ENCODE measurements at places on chromosomes 1 and 21. TPM values are rescaled to one million over a fixed set of nuclear protein-coding genes. Genes with fewer than 3 reads are reported as not detected.

The RAB25 gene
- not detected for total RNA-seq

The EFNA3 gene
- total RNA-seq, result 3.6 TPM

The PADI4 gene
- total RNA-seq, result 0.09 TPM

The SUSD4 gene
- not detected for total RNA-seq

DNA sequence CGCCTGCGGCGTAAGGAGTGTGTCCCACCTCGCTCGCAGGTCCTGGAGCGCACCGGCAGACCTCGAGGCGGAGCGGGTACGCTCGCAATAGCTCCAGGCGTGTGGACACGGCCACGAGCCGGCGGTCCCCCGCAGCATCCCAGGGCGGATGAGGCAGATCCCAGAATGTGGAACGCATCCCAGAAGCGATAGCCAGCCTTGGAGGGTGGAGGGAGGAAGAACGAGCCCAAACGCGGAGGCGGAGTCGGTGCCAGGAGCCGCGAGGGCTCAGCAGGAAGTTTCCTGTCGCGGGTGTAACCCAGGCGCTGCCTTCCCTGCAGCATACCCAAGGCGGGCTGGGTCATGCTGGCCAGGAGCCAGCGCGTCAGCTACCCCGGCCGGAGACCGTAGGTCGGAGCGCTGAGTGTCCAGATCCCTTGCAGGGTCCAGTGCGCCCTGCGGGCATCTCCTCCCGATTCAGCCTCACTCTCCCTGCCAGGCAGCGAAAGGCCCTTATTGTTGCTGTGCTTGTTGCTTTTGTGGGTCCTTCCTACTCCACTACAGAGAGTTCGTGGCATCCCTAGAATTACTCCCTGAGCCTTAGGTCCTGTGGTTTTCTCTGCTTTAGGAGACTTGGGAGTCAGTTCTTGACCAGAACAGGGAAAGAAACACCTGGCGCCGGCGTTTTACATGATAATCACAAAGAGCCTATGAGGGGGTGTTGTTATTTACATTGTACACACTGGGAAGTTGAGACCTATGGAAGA, 27.7 kb downstream of the STYXL2 start:
- peak overlapping the region; percentile 86 for H3K4me3 ChIP-seq
- peak; percentile 78 for DNase-seq
- no peaks in the 10 kb centered on the region for H3K36me3 ChIP-seq
- peaks cover 6% of the 10 kb centered on the region for H3K4me1 ChIP-seq

DNA sequence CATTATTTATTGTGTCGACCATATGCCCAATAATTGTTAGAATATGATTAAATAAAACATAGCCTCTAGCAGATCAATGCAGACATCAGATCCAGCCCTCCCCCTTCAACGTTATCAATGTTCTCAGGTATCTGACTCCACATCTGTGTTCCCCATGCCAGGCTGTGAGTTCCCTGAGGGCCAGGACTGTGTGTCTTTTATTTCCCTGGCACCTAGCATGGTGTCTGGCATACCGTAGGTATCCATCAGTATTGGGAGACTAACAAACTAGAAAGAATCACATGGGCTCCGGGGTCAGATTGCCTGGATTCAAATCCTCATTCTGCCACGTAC, 48.3 kb downstream of the SDC3 start:
- DNase-seq, result no peak
- no peak overlapping the region for H3K4me3 ChIP-seq
- peaks cover 2% of the 10 kb centered on the region for H3K4me1 ChIP-seq
- H3K27me3 ChIP-seq, result peaks cover 21% of the 10 kb centered on the region

DNA sequence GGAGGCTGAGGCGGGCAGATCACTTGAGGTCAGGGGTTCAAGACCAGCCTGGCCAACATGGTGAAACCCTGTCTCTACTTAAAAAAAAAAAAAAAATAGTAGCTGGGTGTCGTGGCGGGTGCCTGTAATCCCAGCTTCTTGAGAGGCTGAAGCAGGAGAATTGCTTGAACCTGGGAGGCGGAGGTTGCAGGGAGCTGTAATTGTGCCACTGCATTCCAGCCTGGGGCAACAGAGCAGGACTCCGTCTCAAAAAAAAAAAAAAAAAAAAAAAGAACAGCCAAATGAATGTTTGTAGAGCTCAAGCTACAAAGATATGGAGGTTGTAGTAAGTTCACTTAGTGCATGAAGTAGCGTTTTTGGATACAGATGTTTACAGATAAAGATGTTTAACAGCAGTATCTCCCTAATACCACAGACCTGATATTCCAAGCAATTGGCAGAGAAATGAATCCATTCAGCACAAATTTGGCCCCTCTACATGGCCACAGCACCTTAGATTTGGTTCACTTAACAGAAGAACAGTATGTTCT, 49.5 kb upstream of the IPO9 start:
- DNase-seq, result no peak
- H3K36me3 ChIP-seq, result no peaks in the 10 kb centered on the region
- H3K27me3 ChIP-seq, result peaks cover 17% of the 10 kb centered on the region
- no peak overlapping the region for H3K27ac ChIP-seq
- H3K4me1 ChIP-seq, result no peaks in the 10 kb centered on the region
- no peak overlapping the region for H3K4me3 ChIP-seq

DNA sequence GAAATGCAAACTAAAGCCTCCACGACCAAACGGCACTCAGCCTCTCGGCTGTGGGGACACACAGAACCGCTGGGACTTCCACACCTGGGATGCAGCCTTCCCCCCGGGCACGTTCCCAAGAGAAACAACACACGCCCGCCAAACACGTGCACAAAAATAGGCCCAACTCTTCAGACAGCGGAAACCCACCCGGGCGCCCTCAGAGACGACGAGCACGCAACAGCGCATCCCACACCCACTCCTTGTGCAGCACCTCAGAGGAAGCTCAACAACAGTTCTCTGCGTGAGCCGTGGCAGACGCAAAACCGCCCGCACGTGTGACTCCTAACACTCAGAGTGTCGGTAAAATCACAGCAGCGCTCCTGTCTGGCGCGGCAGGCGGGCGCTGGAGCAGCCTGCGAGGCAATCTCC, 5.3 kb downstream of the C1orf159 start:
- H3K36me3 ChIP-seq, result peaks cover 30% of the 10 kb centered on the region
- peaks cover 13% of the 10 kb centered on the region for H3K4me1 ChIP-seq
- no peak overlapping the region for H3K4me3 ChIP-seq
- DNase-seq, result no peak

GRCh38 chr1:181119093-181119989, 30.8 kb downstream of the IER5 start:
- no peak for DNase-seq
- H3K27ac ChIP-seq, result no peak overlapping the region
- H3K36me3 ChIP-seq, result no peaks in the 10 kb centered on the region

DNA sequence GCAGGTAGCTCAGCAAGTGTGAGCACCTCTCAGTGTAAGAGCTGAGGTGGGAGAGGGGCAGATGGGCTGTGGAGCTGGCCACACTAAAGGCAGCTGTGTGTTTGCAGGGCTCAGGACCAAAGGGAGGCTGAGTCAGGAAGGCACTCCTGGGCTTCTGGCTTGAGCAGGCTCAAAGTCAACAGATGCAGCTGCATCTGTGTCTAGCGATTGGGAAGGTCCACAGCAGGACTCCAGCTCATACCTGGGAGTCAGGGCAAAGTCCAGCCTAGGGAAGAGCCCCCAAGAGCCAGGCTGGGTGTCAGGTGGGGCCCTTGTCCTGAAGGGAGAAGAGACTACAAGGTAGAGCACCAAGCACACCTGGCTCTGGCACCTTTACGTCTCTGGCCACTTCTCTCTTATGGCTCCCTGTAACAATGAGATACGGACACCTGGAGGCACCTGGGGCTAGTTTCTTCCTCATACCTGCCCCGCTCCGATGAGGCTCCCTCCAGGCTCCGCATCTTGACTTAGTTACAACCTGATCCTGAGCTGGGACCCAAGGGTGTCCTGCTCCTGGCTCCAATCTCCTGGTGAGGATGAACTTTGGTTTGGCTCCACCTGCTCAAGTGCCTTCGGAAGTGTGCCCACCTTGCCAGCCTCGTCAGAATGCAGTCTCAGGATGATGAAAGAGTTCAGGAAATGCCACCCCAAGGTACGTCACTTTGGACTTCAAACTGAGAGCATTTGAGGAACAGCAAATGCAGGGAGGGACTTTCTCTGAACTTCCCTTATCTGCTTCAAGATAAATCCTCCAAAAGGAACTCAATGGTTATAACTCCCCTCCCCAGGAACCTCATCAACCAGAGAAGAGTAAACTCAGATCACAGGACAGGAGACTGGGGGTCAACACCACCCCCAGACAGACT, 21.5 kb upstream of the SLC2A1 start:
- H3K27me3 ChIP-seq, result peaks cover 7% of the 10 kb centered on the region
- no peak overlapping the region for H3K4me3 ChIP-seq
- H3K27ac ChIP-seq, result no peak overlapping the region
- no peaks in the 10 kb centered on the region for H3K4me1 ChIP-seq
- DNase-seq, result no peak

All from activated CD4-positive, alpha-beta T cell treated with anti-CD3 and anti-CD28 coated beads, Interleukin-2, amount 10 ng/mL, durations not matched to agents 24 days and 14 days (primary cell).